ENCODE measurements at places on chromosomes 2 and 18.

GRCh38 chr2:179454443-179455171 is 190.0 kb upstream of the SESTD1 start:
- DNase-seq = no peak

DNA sequence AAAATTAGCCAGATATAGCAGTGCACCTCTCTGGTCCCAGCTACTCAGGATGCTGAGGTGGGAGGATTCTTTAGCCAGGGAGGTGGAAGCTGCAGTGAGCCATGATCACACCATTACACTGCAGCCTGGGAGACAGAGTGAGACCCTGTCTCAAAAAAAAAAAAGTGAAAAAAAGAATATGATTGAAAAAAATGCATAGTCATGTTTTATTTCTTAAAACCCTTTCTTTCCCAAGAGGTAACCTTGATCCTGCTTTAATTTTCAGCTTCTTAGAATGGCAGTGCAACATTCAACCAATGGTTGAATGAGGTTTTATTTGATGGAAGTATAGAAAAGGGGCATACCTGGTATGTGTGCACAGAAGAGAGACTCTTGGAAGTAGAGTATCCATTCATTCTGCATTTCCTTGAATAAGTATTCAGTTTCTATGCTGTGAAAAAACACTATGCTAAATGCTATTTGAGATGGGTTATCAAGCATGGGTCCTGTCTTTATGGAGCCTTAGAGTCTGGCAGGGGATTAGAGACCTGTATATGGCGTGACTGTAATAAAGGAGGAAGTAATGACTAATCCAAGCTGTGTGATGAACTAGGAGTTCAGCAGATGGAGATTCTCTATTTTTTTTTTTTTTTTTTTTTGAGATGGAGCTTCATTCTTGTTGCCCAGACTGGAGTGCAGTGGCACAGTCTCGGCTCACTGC is 146.3 kb downstream of the WDSUB1 start:
- DNase-seq = no peak

DNA sequence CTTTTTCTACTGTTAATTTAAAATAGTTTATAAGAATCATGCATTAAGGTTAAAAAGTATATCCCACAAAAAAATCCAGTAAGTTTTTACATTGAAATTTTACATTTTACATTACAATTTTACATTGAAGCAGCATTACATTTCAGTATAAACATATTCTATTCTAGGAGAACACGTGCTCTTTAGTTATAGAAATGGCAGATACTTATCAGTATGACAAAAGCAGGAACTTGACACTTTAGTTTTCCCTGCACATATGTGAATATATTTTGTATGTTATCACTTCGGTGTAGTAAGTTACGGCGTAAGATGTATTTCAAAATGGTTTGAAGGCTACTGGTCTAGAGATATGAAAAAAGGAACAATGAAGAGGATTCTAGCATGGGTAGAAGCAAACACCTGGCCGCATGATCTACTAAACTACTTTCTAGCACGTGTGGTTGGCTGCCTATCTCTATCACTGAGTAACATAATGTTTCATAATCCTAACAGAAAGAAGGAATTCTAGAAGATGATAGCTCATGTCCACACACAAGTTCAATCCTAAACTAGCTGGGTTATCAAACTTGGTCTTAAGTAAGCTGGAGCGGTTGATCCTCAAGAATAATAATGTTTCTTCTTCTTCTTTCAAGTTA is 5.4 kb downstream of the IMMT start:
- DNase-seq = no peak

DNA sequence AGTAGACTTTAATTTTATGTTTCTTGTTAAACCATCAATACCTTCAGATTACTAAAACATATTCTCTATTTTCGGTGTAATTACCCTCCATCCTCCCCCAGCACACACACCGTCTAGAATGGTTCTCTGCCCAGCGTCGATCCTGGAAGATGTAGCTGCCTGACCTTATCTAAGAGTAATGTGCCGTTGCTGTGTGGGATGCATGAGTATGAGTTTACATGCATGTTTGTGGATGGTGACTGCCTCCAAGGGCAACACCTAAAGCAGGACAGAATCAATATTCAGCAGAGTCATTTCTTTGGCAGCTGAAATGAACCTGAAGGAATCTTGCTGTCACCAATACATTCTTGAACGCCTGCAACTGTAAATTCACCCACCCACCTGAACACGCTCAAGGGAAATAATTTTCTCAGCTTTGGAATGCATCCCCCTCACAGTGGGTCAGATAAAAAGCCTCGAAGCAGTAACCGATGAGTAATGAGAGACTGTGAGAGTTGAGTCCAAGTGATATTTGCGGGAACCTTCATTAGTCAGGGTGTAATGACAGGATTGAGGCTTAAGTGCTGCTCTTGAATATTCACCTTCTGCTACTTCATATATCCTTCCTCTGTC is 155.8 kb upstream of the RND3 start:
- no peak for DNase-seq

DNA sequence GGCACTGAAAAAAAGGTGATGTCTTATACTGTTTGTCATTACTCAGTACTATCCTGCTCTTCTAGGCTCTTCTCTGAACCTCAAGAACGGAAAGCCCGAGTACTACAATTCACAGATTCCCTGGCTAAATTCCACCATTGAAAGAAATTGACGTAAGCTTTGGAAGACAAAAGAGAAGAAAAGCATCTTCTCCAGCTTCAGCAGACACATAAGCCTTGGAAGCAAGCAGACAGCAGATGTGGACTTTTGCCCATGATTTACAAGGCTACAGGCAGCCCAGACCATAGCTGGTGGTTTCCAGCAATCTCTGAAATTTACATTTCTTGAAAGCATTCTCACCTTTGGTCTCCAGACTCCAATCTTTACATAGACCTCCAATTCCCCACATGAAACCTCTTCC is 289.0 kb downstream of the C1D start:
- DNase-seq = no peak

DNA sequence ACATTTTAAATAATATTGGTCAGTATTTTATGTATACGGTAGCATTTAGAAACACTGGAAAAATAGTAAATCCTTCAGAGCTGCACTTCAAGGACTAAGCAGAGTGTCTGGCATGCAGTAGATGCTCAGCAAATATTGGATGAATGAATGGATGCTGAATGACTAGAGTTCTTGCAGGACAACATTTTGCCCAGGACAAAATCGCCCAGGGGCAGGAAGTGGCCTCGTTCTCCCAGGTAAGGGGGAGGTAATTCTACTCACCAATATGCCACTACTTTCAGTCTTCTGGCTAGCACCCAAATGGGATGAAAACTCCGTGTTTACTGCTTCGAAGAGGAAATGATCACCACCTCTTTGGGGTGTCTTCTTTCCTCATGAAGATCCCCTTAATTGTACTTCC is 4.0 kb upstream of the DGUOK start:
- DNase-seq = no peak

DNA sequence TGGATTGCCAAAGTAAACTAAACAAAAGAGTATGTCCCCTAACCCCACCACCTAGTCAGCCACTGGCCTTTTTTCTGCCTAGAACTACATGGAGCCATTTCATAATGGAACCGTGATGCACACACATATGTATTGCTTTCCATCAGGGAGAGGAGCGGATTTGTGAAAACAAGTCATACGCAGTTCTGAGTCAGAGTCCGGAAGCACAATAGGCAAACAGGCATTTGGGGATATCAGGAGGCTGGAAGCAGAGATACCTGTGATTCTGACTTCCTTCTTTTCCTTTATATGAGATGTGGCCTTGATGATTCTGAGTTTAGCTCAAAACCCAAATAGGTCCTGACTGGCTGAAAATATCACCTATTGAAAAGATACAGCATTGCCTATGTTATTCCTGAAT is 93.5 kb downstream of the TMEM163 start:
- no peak for DNase-seq

DNA sequence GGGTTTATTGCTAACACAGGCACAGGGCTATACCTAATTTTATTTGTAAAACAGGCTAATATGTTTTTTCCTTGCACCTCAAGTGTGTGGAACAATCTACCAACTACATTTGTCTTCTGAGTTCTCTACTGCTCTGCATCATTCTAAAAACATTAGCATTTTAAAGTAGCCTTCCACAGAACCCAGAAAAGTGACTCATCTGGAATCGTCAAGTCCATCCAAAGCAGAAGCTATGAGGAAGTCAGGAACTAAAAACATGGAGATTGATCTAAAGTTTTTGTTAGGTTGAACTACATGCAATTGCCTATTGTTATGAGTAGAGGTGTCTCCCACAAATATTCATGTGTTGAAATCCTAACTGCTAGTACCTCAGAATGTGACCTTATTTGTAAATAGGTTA is 70.9 kb downstream of the SUCLG1 start:
- no peak for DNase-seq

GRCh38 chr18:23424616-23425015 is 28.5 kb upstream of the RIOK3 start:
- DNase-seq = no peak

GRCh38 chr18:49276680-49277079 is 183.8 kb downstream of the DYM start:
- DNase-seq = no peak

- no peak for DNase-seq
Measured at GRCh38 chr18:48702346-48703027, 163.7 kb downstream of the CTIF start.

DNA sequence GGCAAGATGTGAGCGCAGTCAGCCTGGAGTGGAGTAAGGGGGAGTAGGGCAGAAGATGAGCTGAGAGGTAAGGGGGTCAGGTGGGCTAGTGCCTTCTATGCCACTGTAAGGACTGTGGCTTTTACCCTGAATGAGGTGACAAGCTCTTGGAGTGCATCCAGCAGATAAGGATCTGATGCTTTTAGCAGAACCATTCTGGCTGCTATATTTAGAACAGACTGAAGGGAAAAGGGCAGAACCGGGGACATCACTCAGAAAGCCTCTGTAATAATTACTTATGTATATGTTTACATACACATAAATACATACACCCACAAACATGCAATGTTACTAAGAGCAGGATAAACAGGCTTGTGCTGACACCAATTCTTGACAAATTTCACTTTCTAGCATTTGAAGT is 124.8 kb downstream of the DTNB start:
- DNase-seq = no peak
